Activated CD8-positive, alpha-beta memory T cell treated with anti-CD3 and anti-CD28 coated beads for 48 hours (primary cell): ENCODE measurements at places on chromosomes 2 and 18.

DNA sequence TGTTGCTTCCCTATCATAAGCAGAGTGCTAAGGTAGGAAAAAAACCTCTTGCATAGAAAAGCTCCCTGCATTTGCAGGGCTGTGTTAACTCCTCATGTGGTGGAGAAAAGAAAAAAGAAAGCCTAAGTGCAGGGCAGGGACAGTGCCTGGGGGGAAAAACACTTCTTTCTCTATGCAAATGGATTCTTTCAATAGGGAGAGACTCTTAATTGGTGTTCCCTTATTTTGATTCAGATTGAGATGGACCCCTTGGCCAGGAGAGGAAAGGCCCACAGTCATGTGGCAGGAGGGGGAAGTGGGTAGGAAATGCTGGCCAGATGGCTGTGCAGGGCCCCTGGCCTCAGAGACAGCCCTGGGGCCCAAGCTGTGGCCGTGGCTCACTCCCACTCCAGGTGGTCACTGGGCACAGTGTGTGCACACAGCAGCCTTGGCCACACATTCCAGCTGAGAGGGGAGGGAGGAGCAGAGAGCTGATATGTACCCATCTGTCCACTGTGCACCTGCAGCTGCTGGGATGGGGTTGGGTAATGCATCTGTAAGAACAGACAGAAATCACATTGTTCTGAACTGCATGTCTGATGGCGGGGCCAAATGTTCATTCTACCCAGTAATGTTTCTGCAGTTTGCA is 410.4 kb downstream of the DSC3 start:
- DNase-seq: no peak

GRCh38 chr2:8691859-8692437 is 10.1 kb downstream of the ID2 start:
- DNase-seq: no peak

GRCh38 chr2:19321946-19322345 is 36.5 kb downstream of the OSR1 start:
- DNase-seq: no peak

- no peak for DNase-seq
These were observed 124.9 kb downstream of the B3GNT2 start for GRCh38 chr2:62320657-62321357.

DNA sequence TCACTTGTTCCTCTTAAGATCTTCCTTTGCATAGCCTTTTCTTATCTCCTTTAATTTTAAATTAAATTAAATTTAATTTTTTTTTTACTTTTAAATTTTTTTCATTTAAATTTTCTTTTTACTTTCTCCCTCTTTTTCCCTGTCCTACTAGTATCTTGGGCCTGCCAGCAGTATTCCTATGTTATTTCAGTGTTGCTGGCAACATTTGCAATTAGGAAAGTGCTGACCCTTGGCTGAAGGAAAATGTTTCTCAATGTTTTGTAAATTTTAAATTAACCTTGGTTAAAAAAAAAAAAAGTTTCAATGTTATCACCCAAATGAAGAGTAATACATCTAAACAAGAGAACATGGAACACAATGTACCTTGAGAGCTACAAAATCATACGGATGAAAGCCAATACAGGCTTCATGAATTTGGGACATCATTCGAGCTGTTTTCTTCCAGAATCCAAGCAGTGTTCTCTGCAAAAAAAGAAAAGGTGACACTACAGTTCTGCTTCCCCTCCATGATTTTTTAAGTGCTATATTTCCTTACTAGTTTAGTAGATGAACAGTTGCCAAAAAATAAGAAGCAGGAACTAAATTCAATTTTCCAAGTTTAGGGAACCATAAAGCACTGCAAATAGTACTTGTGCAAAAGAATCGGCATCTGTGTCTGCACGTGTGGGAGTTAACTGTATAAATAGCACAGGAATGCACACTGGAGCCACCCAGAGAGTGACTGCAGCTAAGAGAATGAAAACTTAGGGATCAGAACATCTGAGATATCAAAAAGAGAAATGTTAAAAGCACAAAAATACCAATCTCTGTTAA is 55.8 kb downstream of the ICA1L start:
- DNase-seq: no peak

DNA sequence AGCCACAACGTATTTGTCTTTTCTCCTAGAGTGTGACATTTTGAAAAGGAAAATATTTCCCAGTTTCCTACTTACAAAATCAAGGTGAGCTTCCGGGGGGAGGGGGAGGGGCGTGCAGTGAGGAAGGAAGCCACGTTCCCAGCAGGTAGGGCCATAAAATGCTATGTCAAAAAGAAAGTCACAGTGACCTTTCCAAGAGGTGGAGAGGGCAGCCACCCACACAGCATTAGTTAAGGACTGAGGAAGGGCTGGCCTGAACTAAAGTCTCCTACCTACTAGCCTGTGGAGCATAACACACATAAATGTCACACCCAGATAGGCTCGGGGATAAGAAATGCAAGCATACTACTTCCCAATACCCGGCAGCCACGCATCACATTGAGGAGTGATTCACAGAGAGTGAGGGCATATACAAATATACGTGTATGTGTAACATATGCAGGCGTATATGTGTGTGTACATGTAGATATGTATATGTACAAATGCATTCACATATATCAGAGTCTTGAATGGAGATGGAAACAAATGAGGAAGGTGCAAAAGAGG is 191.1 kb downstream of the STK39 start:
- DNase-seq: no peak

GRCh38 chr2:211453311-211453887 is 897.0 kb downstream of the CPS1 start:
- no peak for DNase-seq

DNA sequence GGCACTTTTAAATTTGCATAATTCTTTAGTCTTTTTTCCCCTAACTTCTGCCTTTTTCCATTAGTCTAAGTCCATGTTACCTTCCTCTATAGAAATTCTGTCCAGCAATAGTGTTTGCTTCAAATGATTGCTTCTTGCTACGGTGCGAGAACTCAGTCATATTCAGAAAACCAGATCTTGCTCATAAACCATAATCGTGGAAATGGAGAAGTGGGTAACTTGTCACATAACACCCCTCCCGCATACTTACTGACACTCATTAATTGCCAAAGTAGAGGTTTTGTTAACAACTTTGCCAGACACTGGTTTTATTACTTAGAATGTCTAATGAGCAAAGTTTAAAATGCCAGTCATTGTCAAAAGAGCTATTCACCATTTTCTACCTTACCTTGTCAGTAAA is 94.3 kb upstream of the TWSG1 start:
- DNase-seq: no peak

DNA sequence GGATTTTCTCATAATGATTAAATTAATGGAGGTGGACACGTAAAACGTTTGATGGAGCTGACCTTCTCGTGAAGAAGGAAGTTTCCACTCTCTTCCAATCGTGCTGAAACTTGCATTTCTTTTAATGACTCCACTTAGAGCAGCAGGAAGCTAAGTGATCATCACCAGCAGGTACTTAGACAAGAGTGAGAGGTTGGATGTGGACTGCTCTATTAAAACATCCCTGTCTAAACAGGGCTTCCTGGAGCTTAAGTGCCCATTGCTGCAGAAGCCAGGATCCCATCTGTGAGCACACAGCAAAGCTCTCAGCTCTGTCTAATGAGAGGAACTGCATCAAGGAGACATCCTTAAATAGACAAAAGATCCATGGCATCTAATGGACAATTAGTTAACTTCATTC is 1539.5 kb upstream of the CELF4 start:
- no peak for DNase-seq

- no peak for DNase-seq
These were observed 149.9 kb downstream of the RPIA start for GRCh38 chr2:88841224-88841929.

- no peak for DNase-seq
These were observed 305.4 kb downstream of the MTX2 start for GRCh38 chr2:176574484-176575236.

DNA sequence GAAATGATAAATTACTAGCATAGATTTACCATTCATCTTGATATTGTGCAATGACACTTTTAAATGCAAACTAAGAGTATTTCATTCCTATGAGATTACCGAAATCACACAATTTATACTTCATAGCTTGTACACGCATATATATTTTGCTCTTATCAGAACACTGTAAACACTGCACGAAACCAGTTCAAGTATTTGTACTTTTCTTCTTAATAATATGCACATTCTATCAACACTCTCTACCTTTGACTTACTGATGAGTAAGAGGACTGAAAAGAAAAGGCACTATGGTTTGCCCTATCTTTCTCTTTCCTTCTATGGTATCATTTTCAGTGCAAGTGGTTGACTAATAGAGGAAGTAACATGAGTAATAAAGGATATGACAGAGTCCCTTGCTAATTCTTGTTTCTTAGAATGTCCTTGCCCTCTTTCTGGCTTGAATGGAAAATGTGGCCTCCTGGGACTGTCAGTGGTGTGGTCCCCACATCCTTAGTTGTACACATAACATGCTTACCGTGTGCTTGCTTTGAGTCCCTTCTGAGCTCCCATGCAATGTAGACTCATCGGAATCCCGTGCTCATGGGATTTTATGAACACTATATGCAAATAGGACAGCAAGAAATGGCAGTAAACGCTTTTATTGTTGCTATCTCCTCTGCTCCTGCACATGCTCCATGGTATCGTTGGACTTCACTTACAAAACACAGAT is 363.5 kb upstream of the TNP1 start:
- no peak for DNase-seq

DNA sequence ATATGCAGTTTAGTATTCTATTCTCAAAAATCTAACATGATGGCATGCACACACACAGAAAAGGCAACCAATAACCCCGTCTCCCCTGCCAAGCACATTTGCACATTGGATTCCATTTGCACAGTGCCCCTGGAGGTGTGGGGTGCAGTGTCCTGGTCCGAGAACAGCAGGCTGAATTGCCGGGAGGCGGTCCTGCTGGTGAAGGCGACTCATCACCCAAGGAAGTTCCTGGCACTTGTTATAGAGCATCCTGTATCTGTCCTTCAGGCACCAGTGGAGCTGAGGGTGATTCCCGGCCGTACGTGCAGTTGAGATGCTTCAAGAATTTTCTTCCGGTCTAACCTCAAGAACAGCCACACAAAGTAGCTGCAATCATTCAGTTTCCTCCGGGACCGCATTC is 73.0 kb upstream of the RAB12 start:
- DNase-seq: no peak

- no peak for DNase-seq
These were observed 45.2 kb upstream of the B3GNT2 start for GRCh38 chr2:62150597-62151305.

GRCh38 chr2:41618754-41619153 is 429.1 kb upstream of the PKDCC start:
- no peak for DNase-seq

- no peak for DNase-seq
These were observed 41.2 kb downstream of the RALBP1 start for GRCh38 chr18:9516437-9517064.

DNA sequence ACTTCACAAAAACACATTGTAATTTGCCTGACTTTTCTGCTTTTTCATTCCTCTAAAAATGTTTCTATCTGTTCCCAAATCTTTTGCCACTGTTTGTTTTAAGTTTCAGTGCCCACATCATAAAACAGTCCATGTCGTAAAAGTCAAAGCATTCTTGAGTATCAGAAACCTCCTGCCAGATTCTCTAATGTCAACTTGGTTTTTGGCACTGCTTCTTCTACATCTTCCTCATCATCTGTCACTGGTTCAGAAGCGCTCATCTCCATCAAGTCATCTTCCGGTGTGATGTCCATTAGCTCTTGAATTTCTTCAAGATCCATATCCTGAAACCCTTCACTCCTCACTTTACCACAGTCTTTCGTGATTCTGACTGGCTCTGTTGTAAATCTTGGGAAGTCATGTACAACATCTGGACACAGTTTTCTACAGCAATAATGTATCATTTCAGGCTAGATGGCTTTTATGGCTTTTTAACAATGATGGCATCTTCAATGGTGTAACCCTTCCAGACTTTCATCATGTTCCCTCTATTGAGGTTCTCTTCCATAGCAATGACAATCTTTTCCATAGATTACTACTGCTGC is 19.6 kb downstream of the CUL3 start:
- no peak for DNase-seq

GRCh38 chr2:68108120-68108519 is 45.3 kb upstream of the C1D start:
- DNase-seq: no peak

DNA sequence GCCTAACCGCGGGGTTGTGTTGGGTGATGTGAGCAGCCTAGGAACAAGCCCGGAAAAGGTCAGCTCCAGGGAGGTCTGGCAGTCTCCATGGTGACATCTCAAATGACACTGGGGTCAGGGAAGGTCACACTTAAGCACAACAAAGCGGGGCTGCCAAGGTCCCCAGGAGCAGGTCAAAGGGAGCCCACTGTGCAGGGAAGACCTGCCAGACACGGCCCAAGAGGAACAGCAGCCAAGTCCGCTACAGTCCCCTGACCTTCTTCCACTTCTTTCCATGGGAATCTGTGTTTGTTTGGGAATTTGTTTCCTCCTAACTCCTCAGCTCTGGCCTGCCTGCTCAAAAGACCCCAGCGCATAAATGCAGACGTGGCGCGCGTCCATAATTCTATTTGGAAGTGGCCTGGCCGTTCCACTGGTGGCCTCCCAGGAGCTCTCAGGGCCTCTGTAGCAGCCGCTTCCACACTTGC is 232.1 kb upstream of the COPS8 start:
- no peak for DNase-seq

GRCh38 chr2:134333646-134334189 is 79.8 kb downstream of the MGAT5 start:
- DNase-seq: no peak
